NCI-H2171 (cell line): ENCODE measurements at places on chromosomes 12 and 14.
A peak's percentile ranks its signal among the peaks of the same experiment; 100 is the strongest.

- no peak for DNase-seq
These were observed 145.3 kb downstream of the GRIN2B start for GRCh38 chr12:13836099-13836498.

GRCh38 chr12:8064131-8064530 is 2.0 kb downstream of the C3AR1 start:
- DNase-seq: no peak

DNA sequence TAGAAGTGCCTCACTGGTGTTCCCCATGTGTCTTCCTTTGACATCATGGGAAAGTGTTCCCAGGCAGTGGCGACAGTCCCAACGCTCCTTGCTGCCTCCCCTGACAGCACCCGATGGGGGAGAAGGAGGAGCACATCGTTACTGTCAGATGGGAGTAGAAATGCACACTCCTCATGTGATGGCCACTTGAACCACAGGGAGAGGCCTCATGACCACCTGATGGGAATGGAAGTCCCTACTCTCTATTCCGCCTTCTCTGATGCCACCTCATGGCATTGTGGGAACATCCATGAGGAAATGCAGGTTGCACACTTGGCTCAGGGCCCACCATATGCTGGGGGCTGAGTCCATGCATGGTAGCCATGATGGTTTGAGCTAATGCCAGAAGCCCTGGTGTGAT is 14.3 kb upstream of the CORO1C start:
- DNase-seq: no peak

GRCh38 chr14:103535891-103536565 is 7.0 kb downstream of the TRMT61A start:
- DNase-seq: no peak

DNA sequence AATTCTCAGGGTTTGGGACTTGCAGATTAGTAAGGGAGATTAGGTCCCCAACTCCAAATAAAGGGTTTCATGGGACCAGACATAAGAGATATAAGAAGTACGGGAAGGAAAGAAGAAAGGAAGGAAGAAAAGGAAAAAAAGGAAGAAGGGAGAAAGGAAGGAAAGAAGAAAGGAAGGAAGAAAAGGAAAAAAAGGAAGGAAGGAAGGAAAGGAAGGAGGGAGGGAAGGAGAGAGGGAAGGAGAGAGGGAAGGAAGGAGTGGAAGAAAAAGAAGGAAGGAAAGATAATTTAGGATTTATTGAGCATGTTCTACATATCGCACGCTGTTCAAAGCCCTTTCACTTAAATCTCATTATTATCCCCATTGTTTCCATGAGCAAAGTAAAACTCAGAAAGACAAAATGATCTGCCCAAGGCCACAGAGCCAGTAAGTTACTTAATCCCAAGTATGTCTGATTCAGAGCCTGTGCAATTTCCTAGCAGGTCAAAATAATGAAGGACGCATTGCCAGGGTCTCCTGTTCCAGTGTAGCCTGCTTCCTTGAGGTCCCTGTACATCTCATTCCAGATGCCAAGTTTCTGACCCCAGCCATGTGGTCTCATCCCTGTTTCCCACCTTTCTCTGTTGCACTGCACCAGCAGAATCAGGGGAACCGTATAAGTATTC is 3.9 kb upstream of the HDAC7 start:
- no peak for DNase-seq

- no peak for DNase-seq
These were observed 57.3 kb upstream of the E2F7 start for GRCh38 chr12:77122661-77123060.

GRCh38 chr12:120200364-120200800 is 529 bp downstream of the RPLP0 start:
- DNase-seq: no peak

GRCh38 chr14:33480071-33480886 is 470.6 kb downstream of the EGLN3 start:
- DNase-seq: no peak

GRCh38 chr14:29741909-29742401 is 185.7 kb downstream of the PRKD1 start:
- DNase-seq: no peak

DNA sequence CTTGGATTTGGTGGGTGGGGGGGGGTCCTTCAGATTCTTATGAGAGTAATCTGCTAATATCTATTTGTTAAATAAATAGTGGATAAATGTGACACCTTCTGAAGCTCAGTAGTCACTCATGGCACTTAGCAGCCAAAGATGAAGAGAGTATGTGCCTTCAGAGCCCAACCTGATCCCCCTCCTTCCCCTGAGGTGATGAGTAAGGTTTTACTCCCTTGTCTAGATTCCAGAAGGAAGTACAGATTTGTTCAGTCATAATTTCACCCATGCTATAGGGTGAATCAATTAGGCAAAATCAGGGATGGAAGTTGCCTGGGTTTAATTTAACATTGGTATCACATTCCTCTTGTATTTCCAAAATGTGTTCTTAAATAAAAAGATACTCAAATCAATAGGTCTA is 340.3 kb upstream of the ATP2B1 start:
- DNase-seq: no peak

- DNase-seq: peak; percentile 95
These were observed at the start of gene RPAP3 for GRCh38 chr12:47705566-47706425. TSS of gene RPAP3 (minus strand) at chr12:47706030. CDS start at chr12:47702840, 3,190 bp downstream.

- DNase-seq: no peak
These were observed 110.8 kb downstream of the EMP1 start for GRCh38 chr12:13307143-13307816.

GRCh38 chr12:164207-164606 is 49.8 kb downstream of the SLC6A12 start:
- DNase-seq: peak; percentile 71

GRCh38 chr12:70551731-70552130 is 85.5 kb downstream of the PTPRB start:
- no peak for DNase-seq
